ENCODE measurements at places on chromosomes 12 and 14. TPM values are rescaled to one million over a fixed set of nuclear protein-coding genes. Genes with fewer than 3 reads are reported as not detected.

DNA sequence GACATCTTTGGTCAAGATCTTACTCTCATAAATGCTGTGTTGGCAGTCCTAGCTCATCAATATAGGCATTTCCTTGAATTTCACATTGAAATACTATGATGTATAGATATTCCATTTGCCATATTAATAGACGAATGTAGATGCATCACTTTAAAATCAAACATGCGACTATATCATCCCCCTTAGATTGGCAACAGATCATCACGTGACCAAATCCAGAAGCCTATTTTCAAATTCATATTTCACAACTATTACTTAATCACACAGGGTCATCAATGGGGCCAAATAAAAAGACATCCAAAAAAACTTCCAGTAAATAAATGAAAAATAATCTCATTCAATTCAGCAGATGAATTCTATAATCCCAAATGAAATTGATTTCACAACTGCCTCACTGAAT lies 15.3 kb downstream of the LMO3 start:
- no peak for DNase-seq

DNA sequence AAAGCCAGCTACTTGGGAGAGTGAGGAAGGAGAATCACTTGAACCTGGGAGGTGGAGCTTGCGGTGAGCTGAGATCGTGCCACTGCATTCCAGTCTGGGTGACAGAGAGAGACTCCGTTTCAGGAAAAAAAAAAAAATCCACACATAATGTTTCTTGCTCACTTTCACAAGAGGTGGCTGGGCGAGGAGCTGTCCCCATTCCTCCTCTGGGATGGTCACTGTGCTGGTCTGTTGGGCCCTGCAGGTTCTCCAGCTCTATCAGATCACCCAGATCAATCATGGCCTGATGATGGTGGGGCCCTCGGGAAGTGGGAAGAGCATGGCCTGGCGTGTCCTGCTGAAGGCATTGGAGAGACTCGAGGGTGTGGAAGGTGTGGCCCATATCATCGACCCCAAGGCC lies 47.3 kb downstream of the DYNC1H1 start:
- DNase-seq = no peak

DNA sequence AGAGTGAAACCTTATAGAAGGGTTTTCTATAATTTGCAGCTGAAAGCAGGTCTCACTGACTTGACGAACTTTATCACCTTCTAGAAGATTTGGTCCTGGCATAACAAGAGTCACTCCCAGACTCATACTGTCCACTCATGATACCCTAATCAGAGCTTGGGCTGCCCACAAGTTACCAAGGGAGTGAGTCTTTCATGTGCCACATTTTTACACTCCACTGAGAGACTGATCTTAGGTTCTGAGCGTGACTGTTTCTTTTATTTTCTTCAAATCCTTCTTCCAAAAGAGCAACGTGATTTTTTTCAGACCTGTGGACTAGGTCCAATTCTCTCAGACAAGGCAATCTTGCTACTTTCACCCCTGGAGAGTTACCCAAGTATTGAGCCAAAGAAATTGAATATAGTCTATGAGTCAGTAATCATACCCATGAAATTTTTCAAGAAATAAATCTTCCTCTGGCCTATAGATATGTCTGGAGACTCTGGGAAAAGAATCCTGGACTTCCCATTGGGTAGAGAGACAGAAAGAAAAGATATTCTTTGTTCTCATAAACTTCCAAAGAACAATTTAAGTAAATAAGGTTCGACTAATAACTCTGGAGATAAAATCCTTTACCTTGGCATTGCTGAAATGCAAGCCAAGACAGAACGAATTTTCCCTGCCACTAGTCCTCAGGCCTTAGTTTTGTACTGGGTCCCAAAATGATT lies 26.9 kb downstream of the SIX1 start:
- DNase-seq = no peak

- no peak for DNase-seq
These were observed 5.7 kb upstream of the SLC35F4 start for GRCh38 chr14:57871459-57872080.

- DNase-seq = no peak
These were observed 5.5 kb downstream of the DUSP6 start for GRCh38 chr12:89346741-89347324.

MANSC4 gene
- total RNA-seq = not detected

TAS2R46 gene
- total RNA-seq = not detected

MBIP gene
- total RNA-seq = 35.8 TPM

Measured in lower leg skin (tissue), 4 donors.